ENCODE measurements at places on chromosomes 12 and 14.

- DNase-seq: no peak
Observed at GRCh38 chr14:100737526-100737925, 10.8 kb downstream of the DLK1 start.

DNA sequence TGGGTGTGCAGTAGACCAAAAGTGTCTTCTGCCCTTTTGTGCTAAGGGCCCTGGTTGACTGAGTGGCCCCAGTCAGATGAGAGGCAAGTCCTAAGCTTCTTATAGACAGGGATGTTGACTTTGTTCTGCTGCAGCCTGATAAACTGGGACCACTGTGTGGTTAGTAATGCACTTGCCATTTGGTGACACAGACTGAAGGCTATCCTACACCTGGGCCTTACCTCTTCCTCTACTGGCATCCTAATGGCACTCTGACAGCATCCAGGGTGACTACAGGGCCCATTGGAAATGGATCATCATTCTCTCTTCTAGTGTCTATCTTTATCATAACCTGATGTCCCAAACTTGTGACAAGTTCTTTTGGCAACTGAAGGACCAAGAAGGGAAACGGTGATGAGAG is 3.3 kb downstream of the SDR39U1 start:
- DNase-seq: no peak

DNA sequence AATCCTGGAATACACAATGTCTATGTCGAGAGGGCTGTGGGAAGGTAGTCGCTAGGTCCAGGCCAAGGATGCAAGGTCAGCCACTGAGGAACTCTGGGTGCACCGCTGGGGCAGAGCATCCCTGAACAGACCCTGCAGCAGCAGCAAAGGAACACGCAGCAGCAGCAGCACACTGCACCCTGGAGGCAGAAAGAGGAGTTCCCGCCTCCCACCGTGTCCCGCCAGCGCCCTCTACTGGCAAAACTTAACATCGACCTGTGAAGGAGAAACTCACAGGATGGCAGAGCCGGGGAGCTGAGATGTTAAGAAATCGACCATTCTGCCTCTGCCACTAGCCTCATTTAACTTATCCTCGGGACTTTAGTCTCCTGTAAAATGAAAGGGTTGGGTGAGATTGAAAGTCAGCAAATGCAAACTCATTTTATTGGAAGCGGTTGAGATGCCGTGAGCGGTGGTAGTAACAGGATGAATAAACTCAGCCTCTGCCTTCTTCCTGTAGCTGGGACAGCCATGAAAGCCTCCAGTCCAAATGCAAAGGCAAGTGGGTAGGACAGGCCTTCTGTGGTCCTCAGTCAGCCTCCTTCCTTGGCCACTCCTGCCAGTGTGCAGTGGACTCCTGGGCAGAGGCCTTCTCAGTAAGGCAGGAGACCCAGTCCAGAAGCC is 45.6 kb downstream of the STAB2 start:
- peak; percentile 4 for DNase-seq

DNA sequence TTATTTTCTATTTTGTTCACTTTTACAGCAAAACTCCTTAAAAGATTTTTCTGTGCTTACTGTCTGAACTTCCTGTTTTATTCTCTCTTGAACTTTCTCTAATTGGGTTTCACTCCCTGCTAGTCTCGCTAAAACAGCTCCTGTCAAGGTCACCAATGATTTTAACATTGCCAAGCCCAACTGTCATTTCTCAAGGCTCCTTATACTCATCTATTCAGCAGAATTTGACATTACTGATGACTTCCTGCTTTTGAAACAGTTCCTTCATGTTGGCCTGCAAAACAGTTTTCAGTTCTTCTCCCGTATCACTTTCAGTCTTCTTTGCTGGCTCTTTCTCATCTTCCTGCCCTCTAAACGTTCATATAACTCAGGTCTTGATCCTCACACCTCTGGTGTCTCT is 268.5 kb upstream of the USP15 start:
- no peak for DNase-seq

GRCh38 chr12:124452576-124453331 is 114.7 kb downstream of the NCOR2 start:
- no peak for DNase-seq

DNA sequence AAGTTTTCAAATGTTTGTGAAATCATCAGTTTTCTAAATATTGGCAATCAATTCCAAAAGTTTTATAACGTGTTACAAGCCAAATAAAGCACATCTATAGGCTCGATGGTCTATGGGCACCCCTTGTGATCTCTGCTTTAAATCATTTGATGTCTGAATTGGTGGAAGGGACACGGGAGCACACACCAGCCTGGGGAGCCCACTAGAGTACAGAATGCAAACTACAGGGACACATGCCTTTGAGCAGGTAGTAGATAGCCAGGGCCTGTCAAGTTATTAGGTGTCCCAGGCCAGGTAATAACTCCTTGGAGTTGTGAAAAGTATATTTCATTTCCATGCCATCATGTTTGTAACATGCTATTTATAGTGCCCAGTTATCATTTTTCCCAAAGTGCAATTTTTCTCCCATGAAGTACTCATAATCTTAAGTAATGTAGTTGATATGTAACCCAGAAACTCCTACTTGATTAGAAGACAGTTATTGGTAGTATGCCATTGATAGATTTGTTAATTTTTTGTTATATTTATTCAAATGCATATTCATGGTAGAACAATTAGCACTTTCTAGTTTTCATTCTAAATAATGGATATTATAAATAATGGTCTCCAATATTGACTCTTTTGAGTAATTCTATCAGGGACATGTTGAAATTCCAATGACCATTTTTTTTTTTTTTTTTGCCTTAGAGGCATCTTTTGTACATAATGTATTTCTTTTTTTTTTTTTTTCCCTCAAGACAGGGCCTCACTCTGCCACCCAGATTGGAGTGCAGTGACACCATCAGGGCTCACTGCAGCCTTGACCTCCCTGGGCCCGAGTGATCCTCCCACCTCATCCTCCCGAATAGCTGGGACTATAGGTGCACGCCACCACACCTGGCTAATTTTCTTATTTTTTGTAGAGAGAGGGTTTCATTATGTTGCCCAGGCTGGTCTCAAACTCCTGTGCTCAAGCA is 96.9 kb upstream of the FGD4 start:
- DNase-seq: no peak

GRCh38 chr12:75685617-75686225 is 174.3 kb upstream of the KRR1 start:
- DNase-seq: no peak

All from activated CD8-positive, alpha-beta memory T cell treated with anti-CD3 and anti-CD28 coated beads for 1 hour (primary cell).